AG08396 (cell line): ENCODE measurements at places on chromosomes 5 and 9.

DNA sequence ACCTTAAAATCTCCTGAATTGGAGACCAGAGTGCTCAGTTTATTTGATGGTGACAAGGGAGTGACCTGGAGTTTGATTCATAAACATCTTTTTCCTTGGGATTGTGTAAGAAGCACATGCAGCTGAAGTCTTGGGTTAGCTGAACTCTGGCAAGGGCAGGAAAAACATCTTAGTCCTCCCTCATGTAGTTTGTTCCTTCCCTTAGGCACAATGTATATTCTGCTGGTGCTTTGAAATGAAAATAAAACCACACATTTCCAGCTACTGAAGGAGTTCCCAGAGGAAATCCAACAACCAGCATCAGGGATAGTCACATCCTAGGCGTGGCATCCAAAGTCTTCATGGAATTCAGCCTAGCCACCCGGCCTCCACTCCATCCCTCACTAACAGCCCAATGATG lies 95.2 kb upstream of the PAPPA start:
- DNase-seq, result no peak

- DNase-seq, result no peak
These were observed 145.7 kb upstream of the ARRDC3 start for GRCh38 chr5:91528831-91529230.

DNA sequence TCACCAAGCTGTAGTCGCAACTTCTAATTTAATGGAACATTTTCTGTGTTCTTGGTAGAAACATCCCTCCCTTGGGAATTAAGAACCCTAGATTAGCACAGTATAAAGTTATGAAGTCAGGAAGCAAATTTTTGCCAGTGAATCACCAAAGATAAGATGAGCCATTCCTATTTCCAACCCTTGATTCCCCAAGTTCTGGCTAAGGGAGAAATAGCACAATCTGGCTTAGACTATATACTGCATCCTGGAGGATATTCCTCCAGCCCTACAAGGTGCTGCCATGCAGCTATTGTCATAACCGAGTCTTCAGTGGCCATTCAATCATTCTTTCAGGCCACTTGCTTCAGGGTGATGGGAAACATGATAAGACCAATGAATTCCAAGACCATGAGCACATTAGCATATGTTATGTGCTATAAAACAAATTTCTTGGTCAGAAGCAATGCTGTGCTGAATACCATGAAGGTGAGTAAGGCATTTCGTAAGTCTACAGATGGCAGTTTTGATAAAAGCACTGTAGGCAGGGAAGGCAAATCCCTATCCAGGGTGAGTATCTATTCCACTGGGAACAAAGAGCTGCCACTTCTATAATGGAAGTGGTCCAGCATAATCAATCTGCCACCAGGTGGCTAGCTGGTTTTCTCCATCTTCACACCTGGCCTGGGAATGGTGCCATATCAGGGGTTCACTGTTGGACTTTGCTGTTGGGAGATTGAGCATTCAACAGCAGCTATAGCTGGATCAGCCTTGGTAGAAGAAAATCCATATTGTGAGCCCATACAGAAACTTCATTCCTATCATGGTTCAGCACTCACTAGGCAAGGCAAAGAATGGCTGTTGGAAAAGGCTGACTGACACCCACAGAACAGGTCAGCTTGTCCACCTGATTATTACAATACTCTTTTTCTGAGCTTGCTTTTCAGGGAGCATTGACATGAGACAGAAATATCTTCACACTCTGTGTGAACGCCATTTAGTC lies 19.6 kb upstream of the ARL15 start:
- DNase-seq, result peak; percentile 42

DNA sequence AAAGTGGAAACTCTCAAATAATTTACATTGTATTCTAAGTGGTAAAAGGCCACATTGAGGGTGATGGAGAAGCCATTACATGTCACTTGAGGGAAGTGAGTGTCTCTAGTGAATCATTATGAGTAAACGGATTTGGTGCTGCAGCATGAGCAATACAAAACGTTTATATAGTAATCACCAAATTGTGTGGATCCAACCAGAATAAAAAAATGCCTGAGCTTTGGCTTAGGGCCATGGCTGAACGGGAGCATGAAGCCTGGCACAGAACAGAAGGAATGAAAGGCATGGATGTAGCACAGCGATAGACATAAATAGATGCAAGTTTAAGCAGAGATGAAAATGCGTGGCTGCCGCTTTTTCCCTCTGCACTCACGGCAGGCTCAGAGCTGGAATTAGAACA lies 58.3 kb downstream of the PTTG1 start:
- peak; percentile 58 for DNase-seq
